Kidney epithelial cell (primary cell): ENCODE measurements at places on chromosomes 11 and 22. TPM values are rescaled to one million over a fixed set of nuclear protein-coding genes. Genes with fewer than 3 reads are reported as not detected.

Gene GSC2
- not detected in 2 replicates for total RNA-seq

Gene MOV10L1
- 0.21 and 1.7 TPM in 2 replicates for total RNA-seq

Gene NAALAD2
- total RNA-seq, result 0.27 and 0.88 TPM in 2 replicates

Gene OR5P2
- not detected in 2 replicates for total RNA-seq

Gene OR51A2
- total RNA-seq, result not detected in 2 replicates

Gene MRGPRX3
- not detected in 2 replicates for total RNA-seq

Gene LIMK2
- 37.2 and 41.4 TPM in 2 replicates for total RNA-seq

GRCh38 chr11:33560729-33561128 lies 139.9 kb downstream of the C11orf91 start:
- no peak for DNase-seq

DNA sequence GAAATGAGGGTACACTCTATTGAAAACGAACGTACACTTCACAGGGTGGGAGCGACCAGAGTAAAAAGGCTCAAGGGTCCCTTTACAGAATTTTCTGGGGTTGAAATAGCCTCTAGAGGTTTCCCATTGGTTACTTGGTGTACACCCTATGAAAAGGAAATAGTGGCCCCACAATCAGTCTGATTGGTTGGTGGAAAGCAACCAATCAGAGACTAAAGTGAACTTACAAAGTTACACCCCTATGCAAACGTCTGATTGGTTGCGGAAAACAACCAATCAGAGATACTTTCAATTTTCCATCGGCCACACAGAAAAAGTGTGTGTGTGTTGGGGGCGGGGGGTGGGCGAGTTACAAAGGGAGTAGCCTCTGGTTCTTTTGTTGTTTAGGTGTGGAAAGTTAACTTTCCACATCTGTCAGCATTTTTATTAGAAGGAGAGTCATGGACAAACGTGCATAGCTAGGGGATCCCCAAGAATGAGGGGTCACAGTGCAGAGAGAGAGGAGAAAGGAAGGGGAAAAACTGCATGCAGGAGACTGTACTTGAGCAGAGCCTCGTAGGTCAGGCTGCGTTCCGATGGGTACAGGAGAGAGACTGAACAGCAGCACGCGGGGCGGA lies 1152.1 kb downstream of the TBC1D22A start:
- no peak for DNase-seq

DNA sequence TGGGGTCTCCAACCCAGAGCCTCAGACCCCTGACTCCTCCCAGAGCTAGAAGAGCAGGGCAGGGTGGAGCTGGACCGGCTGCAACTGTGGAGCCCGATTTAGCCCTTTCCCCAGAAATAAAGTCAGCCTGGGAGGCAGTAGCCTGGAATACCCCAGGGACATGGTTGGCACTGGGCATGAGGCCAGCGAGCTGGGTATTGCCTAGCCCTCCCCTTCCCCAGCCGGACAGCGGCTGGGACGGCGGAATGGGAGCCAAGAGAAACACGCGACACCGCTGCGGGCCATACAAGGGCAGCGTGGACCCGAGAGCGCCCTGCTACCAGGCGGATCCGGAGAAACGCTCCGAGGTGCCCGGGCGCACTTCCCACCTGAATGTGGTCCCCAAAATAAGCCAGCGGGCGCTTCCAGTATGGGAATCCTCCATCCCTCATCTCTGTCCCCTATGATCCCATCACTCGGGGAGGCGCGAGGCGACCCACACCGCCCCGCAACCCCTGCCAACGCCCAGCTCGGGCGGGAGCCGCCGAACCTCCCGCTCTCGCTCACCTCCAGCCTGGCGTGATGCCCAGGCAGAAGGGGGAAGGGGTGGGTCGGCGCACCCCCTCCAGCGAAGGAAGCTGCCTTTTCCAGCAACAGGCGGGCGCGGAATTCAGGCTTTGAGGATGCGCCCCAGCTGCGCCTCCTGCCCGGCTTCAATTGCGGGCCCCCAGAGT lies 758 bp downstream of the MCAM start:
- DNase-seq, result no peak

DNA sequence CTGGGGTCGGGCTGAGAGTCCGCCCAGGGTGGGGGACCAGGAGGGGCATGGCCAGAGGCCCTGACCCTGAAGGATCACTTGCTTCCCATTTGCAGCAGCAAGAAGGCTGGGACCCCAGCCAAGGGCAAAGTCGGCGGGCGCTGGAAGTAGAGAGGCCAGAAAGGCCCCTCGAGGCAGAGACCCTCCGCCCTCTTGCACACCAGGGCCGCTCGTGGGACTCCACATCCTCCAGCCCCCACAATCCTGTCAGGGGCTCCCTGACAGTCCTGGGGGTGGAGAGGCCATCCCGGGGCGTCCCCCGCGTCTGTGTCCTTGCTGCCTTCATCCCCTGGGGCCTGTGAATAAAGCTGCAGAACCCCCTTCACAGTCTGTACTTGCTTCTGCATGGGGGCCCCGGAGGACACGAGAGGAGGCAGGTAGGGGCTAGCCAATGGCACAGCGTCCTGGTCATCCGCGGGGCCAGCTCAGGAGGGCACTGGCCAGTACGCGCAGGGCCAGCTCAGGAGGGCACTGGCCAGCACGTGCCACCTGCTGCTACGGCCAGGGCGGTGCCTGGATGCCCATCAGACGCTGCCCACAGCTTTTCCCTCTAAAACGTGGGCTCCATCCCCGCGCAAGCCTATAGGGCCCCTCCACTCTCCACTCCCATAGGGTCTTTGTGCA lies 8.7 kb upstream of the MRPL23 start:
- DNase-seq, result no peak

- no peak for DNase-seq
Observed at GRCh38 chr11:35106595-35106994, 32.4 kb upstream of the CD44 start.

DNA sequence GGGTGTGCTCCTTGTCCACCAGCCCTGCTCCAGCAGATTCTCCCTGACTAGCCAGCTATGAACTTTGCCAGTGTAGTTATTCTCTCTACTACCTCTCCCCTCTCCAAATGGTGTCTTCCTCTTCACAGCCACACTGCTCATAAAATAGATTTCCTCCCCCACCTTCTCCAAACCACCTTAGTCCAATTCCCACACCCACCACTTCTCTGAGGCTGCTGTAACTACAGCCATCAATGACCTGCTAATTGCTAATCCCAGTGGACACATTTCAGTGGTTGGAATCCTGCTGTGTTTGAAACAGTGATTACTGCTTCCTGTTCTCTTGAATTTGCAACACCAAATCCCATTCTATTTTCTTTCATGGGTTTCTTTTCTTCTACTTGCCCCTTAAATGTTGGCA lies 23.4 kb downstream of the SYT9 start:
- DNase-seq, result no peak

- DNase-seq, result no peak
Observed at GRCh38 chr11:124891373-124891861, 6.2 kb downstream of the ROBO4 start.
